ENCODE measurements at places on chromosomes 6 and 20.

GRCh38 chr6:90105506-90106170 lies 191.0 kb downstream of the BACH2 start:
- DNase-seq: no peak

- no peak for DNase-seq
Measured at GRCh38 chr6:43292763-43293318, 5.2 kb upstream of the SLC22A7 start.

DNA sequence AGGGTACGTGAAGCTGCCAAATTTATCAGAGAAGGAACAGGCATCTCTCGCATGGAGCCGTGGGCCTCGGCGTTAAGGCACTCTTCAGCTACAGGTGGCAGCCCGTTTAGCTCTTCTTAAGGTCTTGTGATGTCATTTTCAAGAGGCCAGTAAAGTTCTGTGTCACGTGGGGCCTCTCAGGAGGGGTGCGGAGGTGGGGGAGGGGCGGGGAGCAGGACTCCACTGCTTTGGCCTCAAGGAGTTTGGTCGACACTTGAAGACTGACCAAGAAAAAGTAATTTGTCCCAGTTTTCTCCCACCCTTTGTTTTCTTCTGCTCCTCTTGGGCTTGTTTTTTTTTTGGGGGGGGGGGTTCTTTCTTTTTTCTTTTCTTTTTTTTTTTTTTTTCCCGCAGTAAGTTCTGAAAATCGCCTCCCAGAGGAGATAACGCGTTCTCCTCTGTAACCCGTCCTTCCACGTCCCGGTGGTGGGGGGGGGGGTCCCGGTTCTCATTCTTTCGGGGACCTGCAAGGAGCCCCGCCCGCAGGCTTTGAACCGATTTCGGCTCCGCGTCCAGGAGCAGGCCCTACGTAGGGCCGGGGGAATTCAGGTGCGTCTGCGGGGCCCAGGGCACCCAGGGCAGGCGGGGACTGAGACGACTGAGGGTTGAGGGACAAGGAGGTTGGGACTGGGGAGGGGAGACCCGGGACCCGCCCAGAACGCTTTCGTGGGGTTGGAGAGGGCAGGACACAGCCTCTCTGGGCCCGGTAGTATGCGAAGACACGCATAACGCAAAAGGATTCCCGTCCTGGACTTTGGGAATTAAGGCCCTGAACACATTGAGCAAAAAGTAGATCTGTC lies 26.0 kb downstream of the GPX6 start:
- peak; percentile 62 for DNase-seq

DNA sequence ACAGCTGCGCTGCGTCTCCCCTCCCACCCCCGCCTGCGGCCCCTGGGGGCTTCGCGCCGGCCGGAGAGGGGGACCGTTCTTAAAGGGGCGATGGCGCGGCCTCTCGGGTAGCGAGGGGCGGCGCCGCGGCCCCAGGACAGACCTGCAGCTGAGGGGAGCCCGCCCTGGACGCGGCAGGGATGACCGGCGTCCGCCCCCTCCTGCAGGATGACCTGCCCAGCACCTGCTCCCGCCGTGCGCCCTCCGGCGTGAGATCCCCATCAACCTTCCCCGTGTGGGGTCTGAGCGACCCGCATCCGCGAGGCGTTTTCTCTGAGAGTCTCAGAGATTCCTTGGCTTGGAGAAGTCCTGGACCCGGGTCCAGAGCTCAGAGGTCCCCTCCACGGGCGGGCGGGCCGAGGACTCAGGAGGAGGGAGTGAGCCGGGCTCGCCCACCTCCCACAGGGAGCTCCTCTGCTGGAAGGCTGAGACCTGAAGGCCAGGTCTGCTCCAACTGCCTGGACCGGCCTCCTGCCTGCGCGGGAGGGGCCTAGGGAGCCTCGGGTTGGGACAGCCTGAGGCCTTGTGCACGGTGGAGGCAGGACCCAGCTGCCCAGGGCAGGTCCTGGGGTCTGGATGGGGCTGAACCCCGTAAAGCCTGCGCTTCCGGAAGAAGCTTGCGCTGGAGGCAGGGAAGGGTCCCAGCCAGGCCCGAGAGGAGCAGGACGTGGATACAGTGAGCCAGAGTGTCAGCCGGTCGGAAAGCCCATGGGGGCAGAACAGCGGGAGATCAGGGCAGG lies 532 bp upstream of the NKAIN4 start:
- peak; percentile 83 for DNase-seq

GRCh38 chr6:21005816-21006570 lies 471.7 kb downstream of the CDKAL1 start:
- DNase-seq: no peak

GRCh38 chr20:1803061-1803931 lies 91.9 kb upstream of the SIRPA start:
- DNase-seq: peak; percentile 84

- no peak for DNase-seq
Measured at GRCh38 chr20:3121955-3122610, 37.6 kb upstream of the AVP start.

DNA sequence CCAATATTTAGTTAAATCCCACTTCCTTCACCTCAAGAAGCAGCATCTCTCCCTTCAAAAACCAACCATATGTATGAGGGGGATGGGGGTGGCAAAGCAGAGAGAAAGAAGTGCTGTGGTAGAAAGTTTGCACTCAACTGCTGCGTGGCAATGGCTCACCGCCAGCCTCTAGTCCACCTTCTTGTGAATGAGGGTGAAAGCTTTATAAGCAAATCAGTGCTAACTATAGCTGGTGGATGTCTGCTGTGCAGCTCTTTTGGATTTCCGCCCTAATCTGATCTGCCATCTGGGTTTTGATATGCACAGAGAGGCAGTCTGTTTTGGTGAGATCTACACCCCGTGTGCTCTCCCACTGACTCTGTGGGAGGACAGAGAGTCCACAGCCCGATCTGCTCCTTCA lies 281.2 kb upstream of the SUPT3H start:
- no peak for DNase-seq

DNA sequence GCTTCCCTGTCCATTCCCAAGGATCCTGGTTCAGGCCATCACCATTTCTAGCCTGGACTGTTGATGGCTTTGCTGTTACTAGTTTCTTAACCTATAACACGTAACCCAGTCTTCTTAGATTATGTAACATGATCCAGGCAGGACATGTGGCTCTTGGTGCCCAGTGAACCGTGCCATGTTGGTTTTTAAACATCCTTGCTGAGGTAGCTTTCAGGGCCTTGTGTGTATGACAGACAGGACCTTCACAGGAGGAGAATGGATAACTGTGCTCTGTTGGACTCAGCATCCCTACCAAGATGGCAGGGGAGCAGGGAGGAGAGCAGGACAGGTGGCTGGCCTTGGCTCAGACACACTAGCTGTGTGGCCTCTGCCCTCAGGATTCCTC lies 46.8 kb downstream of the PANK2 start:
- DNase-seq: no peak

DNA sequence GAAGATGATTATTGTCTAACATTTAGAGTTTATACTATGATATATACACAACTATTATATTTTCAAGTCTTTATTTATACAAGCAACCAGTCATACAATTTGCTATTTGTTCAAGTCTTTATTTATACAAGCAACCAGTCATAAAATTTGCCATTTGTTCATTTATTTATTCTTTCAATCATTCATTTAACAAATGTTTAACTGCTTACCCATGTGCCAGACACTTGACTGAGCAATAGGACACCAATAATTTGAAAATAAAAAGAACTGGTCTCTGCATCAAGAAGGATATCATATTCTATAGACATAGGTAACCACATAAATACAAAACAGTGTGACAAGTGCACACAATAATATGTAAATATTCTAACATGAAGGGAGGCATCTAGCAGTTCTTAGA lies 20.3 kb downstream of the GRIK2 start:
- DNase-seq: no peak

DNA sequence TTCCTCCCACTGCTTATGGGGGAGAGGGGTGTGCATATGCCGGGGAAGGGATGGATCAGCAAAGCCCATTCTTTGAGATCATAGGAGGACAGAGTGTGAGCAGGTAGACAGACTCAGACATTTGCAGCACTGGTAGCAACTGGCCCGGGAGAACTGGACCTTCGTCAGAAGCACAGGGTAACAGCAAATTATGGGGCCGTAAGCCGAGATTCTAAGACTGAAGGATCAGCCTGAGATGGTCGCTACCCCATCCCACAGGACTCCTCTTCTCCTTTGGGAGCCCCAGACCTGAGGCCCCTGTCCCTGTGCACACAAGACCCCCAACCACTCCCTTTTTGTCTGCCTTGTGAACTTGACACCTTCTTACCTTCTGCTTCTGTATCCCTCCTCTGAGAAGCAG lies 106.5 kb downstream of the TOX2 start:
- DNase-seq: no peak

DNA sequence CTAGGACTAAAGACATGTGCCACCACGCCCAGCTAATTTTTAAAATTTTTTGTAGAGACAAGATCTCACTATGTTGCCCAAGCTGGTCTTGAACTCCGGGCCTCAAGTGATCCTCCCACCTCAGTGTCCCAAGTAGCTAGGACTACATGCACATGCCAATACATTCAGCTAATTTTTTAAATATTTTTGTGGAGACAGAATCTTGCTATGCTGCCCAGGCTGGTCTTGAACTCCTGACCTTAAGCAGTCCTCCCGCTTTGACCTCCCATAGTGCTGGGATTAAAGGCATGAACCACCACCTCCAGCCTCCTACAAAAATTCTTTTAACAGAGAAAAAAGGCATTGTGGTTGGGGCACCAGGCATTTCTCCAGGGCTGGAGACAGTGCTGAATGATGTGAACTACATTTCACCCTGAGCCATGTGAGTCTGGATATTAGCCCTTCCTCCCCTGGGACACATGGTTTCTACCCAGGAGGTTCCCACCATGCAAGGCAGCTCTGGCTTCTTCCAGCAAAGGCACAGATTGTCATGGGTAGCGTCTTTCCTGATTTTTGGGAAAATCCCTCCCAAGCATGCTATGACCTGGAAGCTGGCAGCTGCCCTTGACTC lies 36.3 kb upstream of the CMTR1 start:
- no peak for DNase-seq

GRCh38 chr6:119324718-119325117 lies 24.8 kb downstream of the MAN1A1 start:
- no peak for DNase-seq

DNA sequence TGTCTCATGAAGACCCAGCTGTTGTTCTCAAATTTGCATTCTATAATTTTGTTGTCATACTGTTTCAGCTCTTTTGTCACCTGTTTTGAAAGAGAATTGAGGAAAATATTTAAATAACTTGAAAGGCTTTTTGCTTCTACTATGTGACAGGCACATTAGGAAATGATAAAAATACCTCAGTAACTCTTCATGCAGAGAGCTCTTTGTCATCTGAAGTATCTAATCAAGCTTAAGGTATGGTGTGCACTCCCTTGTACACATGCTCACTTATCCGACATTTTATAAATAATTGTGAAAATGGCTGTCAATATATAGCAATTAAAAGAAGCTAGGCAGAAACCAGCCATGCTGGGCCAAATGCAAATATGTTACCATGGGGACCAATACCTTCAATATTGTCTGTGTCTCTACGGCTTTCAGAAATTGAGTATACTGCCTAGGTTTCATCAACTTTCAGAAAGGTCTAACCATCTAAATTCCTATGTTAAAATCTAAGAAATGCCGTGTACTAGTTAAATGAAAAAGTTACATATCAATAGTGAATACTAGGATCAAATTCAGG lies 349.0 kb downstream of the RNGTT start:
- DNase-seq: no peak

DNA sequence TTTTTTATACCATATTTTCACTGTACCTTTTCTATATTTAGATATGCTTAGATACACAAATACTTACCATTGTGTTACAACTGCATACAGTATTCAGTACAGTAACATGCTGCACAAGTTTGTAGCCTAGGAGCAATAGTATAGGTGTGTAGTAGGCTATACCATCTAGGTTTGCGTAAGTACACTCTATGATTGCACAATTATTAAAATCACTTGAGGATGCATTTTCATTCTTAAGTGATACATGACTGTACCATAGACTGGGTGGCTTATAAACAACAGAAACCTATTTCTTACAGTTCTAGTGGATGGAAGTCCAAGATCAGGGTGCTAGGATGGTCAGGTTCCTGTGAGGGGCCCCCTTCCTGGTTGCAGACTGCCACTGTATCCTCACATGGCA lies 234.1 kb downstream of the SLC35F1 start:
- DNase-seq: no peak

DNA sequence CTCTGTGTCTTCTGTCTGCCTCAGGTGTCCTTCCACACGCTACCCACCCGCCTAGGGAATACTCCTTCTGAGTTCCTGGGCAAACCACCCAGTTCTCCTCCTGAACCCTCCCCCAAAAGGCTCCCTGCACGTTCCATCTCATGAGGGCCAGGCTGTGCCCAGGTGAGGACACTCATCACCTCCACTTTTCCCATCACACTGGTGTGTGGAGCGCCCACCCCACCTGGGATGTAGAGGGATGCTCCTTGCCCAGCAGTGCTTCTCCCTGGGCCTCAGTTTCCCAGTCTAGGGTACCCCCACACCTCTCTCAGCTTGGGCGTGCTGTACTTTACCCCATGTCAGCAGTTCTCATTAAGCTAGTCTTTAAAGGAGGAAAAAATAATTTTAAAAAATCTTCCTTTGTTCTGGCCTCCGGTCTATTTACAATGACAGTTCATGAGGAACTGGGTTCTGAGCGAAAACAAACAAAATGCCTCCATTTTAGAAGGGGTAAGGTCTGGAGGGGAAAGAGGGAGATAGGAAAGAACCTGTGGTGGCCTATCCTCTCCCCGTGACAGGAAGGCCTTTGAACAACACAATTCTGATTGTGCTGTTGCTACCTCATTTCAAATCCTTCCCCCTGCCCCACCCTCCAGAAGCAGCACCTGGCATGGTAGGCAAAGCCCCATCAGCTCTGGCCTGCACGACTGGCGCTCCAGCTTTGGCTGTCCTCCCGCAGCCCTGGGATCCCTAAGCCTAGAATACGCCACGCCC lies 1.7 kb upstream of the C20orf203 start:
- DNase-seq: no peak

DNA sequence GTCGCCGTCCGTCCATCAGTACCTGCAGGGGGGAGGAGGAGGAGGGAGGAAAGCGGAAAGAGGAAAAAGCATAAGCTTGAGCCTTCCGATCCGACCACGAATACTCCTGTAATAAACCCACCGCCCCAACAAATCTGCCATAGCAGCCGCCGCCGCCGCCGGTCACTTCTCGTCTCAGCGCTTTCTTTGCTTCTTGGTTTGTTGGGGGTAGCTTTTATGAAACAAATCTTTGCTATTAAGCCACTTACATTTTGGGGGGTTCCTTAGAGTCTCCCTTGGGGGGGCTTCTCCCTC lies 277 bp downstream of the ADGRB3 start:
- no peak for DNase-seq

GRCh38 chr6:133961831-133962230 lies 8.8 kb downstream of the TBPL1 start:
- no peak for DNase-seq

DNA sequence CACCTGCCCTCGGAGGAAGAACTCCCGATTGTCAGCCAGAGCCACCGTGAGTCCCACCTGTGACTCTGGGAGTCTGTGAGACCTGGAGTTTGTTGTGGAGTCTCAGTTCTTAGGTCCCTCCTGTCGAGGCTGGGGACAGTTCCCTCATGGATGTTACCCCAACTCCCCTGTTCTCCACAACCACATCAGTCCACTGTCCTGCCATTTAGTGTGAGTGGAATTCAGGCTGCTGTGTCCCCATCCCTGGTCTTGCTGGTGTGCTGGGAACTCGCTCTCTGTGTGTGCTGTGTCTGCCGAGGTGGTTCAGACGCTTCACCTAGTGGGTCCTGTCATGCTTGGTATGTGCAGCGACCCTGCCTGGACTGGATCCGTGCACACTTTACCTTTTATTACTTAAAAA lies 163.2 kb downstream of the DTNBP1 start:
- DNase-seq: no peak

GRCh38 chr20:50746138-50746940 lies 15.0 kb downstream of the PARD6B start:
- DNase-seq: no peak
